ENCODE measurements at places on chromosomes 16 and 17.

GRCh38 chr17:43040655-43041054 lies 15.6 kb downstream of the RND2 start:
- DNase-seq: no peak

DNA sequence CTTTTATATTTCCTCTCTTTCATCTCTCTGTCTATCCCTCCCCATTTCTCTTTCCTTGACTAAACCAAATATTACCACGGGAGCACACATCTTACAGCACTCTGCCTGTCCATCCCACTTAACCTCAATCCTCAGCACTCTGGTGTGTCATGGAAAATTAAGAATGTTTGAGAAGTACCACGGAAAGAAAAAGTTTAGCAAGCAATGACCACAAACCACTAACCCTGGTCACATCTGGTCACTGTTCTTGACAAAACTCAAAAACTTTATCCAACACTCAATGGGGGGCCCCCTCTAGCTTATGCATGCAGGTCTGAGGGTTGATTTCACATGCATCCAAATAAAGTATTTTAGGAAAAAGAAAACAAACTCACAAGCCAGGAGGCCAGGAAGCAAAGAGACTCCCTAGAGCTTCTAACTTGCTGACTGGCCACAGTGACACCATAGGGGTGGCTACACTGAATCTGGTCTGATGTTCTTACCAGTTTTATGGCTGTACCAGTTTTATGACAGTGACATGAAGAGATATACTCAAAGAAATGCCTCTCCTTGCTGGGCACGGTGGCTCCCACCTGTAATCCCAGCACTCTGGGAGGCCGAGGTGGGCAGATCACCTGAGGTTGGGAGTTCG lies 229.2 kb downstream of the STX8 start:
- no peak for DNase-seq

GRCh38 chr16:70457446-70458166 lies 3.2 kb downstream of the FCSK start:
- no peak for DNase-seq

DNA sequence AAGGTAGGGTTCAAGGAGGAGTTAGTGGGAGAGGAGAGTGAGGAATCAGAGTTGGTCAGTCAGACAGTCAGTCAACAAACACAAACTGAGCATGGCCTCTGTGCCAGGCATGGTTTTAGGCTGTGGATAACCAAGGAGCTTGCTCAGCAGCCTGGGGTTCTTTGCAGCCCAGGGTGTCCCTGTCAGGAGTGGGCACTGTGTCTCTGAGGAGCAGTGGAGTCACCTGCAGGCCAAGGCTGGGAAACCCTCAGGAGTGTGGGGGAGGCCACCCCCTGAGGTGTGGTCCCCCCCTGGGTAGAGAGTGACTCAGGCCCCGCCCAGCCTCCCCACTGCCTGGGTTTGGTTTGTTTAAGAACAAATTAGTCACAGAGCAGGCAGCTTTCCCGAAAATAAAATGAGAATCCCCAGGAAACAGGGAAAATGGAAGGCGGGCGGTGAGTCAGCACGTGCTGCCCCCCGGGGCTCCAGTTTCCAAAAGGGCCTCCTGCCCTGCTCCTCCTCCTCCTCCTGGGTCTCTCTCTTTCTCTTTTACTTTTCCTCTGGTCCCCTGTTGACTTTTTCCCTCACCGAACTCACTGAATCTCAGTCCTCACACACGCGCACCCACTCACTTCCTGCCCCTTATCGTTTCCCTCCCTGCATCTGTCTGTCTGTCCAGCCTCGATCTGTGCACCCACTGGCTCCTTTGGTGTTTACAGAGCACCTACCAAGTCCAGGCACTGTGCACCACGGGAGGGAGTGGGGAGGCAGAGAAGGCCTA lies 44.3 kb downstream of the SOCS3 start:
- DNase-seq: peak; percentile 89

- DNase-seq: no peak
These were observed 4.5 kb downstream of the SPATA20 start for GRCh38 chr17:50551433-50551815.

GRCh38 chr16:69831212-69832123 lies 69.3 kb downstream of the WWP2 start:
- peak; percentile 23 for DNase-seq

- DNase-seq: no peak
These were observed 4.9 kb upstream of the PGAP6 start for GRCh38 chr16:386641-387156.

DNA sequence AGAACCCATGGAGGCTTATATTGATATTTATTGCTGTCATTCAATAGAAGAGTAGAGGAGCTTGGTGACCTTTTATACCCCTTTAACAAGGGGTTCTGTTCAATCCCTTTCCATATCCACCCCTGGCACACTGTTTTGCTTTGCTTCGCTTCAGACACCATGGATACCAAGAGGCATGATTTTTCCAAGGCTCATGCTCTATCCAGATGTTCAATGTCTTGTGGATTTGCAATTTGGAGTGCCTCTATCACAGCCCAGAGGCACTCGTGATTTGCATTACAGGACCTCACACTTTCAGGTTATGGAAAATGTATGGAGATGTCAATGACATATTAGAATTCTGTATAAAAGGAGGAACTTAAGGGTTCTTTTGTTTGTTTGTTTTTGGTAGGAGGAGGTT lies 21.5 kb downstream of the CFAP20 start:
- no peak for DNase-seq

DNA sequence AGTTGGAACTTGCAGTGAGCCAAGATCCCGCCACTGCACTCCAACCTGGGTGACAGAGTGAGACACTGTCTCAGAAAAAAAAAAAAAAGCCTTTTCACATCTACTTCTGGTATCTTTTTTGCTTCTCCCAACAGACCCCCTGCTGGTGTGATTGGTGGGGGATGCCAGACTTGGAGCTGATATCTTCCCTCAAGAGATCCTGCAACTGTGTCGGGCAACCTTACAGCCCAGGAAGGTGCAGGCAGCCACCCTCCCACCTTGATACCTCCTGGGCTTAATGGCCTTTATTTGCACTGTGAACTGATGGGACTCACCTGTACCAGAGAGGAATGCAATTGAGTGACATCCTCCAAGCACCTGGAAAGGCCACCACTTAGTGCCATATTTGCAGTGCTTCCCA lies 142.3 kb downstream of the RGS9 start:
- no peak for DNase-seq

Measured in fibroblast of skin of left quadriceps (primary cell).